ENCODE measurements at places on chromosomes 16 and 17. TPM values are rescaled to one million over a fixed set of nuclear protein-coding genes. Genes with fewer than 3 reads are reported as not detected.
A peak's percentile ranks its signal among the peaks of the same experiment; 100 is the strongest.

DNA sequence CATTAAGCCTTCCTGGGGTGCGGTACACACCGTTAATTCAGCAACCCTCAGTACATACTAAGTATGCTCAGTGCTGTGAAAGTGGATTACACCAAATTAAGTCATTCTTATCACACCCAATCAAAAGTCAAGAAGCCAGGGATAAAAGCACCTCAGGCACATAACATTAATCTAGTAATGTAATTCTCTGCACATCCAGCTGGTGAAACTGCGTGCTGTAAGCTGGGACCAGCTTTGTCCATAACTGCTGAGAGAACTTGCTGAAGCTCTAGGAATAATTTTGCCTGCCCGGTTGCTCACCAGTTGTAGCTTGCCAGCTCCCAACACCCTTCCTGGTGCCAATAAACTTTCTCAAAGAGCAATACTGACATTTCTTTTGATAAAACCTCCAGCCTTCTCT lies 44.9 kb downstream of the SLC47A1 start:
- H3K27ac ChIP-seq: no peak overlapping the region
- H3K27me3 ChIP-seq: peaks cover 4% of the 10 kb centered on the region
- no peak overlapping the region for H3K4me3 ChIP-seq

The ARHGDIG gene
- total RNA-seq: not detected

The SLC6A2 gene
- not detected for total RNA-seq

DNA sequence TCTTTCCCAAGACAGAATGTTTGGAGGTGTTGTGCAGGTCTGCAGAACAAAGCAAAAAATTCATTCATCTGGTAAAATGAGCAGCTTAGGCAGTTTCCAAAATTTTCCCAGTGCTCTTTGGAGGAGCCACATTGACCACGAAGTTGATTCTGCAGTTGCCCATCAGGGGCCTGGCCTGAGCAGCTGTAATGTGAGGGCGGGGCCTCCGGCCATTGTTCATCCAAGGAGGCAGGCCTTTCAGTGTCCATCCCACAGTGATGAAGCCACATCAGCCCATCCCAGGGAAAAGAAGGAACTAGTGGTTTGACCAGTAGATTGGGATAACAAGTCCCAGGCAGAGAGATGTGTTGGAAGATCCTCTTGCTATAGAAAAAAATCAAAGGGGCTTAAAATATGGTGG lies 10.1 kb downstream of the UBFD1 start:
- H3K27me3 ChIP-seq: no peaks in the 10 kb centered on the region
- DNase-seq: no peak
- H3K4me3 ChIP-seq: no peak overlapping the region
- H3K27ac ChIP-seq: no peak overlapping the region
- peaks cover 5% of the 10 kb centered on the region for H3K36me3 ChIP-seq

The CCL5 gene
- 60.2 TPM for total RNA-seq

The COASY gene
- 81.9 TPM for total RNA-seq

GRCh38 chr17:7656958-7657609 lies 6.4 kb downstream of the ATP1B2 start:
- no peaks in the 10 kb centered on the region for H3K36me3 ChIP-seq
- no peak overlapping the region for H3K4me3 ChIP-seq
- H3K27ac ChIP-seq: no peak overlapping the region
- H3K4me1 ChIP-seq: no peaks in the 10 kb centered on the region
- no peaks in the 10 kb centered on the region for H3K27me3 ChIP-seq

The OR4D2 gene
- total RNA-seq: not detected

- no peak overlapping the region for H3K27ac ChIP-seq
- DNase-seq: no peak
- no peaks in the 10 kb centered on the region for H3K27me3 ChIP-seq
- H3K4me3 ChIP-seq: no peak overlapping the region
- no peaks in the 10 kb centered on the region for H3K36me3 ChIP-seq
- H3K4me1 ChIP-seq: no peaks in the 10 kb centered on the region
These were observed 90.8 kb downstream of the SHISA6 start for GRCh38 chr17:11331547-11332513.

DNA sequence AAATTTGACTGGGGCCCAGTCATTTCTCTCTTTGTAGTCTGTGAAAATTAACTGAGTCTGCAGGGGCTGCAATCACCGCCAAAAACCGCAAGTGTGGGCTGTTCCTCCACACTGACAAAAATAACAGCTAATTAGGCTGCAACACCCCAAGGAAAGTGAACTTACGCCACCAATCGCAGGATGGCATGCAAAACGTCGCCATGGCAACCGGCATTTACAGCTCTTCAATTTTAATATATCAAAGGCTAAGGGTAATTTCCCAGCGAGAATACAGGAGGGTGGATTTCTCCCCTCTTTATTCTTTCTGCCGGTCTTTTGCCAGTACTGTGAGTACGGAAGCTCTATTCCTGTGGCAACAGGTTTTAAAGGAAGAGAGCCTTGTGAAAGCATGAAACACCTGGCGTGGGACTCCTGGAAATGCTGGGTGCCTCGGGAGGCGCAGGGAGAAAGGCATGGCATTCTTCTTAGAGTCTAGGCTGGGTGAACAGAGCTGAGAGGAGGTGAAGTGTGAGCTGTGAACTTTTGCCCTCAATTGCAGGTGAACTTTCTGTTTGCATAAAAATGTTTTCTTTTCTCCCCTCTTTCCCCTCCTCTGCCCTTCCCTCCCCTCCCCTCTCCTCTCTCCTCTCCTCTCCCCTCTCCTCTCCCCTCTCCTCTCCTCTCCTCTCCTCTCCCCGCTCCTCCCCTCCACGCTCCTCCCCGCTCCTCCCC lies 399.7 kb downstream of the XYLT1 start:
- H3K27me3 ChIP-seq: no peaks in the 10 kb centered on the region
- H3K4me3 ChIP-seq: peak overlapping the region; percentile 77
- H3K4me1 ChIP-seq: peaks cover 44% of the 10 kb centered on the region
- H3K36me3 ChIP-seq: no peaks in the 10 kb centered on the region

The ABCC1 gene
- 41.7 TPM for total RNA-seq

- H3K27me3 ChIP-seq: no peaks in the 10 kb centered on the region
- no peak overlapping the region for H3K27ac ChIP-seq
- no peak overlapping the region for H3K4me3 ChIP-seq
These were observed 79.8 kb downstream of the JPH3 start for GRCh38 chr16:87681981-87682570.

The FGF11 gene
- 3.0 TPM for total RNA-seq

DNA sequence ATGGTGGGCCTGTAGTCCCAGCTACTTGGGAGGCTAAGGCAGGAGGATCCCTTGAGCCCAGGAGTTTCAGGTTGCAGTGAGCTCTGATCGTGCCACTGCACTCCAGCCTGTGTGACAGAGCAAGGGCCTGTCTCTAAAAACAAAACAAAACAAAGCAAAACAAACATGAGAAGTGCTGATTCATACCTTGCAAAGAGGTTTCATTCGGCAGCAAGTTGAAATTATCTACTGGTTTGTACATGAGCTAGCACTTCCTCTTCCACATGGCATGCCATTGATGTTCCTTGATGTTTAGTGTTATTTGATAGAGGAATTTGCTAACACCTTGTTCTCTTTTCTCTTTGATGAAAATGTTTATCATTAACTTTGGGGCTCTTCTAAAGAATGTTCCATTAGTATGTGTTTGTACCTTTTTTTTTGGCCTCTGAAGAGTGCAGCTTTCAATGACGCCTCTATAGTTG lies 50.6 kb downstream of the SPECC1 start:
- no peaks in the 10 kb centered on the region for H3K36me3 ChIP-seq
- H3K27ac ChIP-seq: peak overlapping the region; percentile 68
- H3K4me1 ChIP-seq: peaks cover 28% of the 10 kb centered on the region

DNA sequence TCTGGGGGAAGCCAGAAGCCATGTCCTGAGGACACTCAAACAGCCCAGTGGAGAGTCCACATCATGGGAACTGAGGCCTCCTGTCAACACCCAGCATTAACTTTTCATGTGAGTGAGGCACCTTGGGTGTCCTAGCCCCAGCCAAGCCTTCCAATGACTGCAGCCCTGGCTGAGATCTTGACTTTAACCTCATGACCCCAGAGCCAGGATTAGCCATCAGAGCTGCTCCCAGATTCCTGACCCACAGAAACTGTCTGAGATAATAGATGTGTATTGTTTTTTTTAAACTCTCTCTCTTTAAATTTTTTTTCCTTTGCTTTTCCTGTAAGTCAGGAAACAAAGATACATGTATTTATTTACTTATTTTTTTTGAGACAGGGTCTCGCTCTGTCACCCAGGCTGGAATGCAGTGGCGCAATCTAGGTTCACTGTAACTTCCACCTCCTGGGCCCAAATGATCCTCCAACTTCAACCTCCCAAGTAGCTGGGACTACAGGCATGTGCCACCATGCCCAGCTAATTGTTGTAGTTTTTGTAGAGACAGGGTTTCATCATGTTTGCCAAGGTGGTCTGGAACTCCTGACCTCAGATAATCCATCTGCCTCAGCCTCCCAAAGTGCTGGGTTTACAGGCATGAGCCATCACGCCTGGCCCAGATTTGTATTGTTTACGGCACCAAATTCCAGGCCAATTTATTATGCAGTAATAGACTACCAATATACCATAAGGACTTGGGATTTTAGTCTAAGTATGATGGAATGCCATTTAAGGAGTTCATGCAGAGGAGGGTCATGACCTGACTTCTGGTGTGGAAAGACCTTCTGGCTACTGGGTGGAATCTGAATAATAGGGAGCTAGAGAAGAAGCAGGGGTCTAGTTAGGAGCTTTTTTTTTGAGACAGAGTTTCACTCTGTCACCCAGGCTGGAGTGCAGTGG lies 14.0 kb upstream of the TMEM94 start:
- H3K4me3 ChIP-seq: no peak overlapping the region
- no peak overlapping the region for H3K27ac ChIP-seq
- no peaks in the 10 kb centered on the region for H3K4me1 ChIP-seq
- no peaks in the 10 kb centered on the region for H3K27me3 ChIP-seq

GRCh38 chr17:28865946-28866752 lies 11.3 kb downstream of the ERAL1 start:
- H3K4me3 ChIP-seq: no peak overlapping the region
- peak overlapping the region; percentile 31 for H3K27ac ChIP-seq
- H3K36me3 ChIP-seq: no peaks in the 10 kb centered on the region
- peaks cover 13% of the 10 kb centered on the region for H3K4me1 ChIP-seq

DNA sequence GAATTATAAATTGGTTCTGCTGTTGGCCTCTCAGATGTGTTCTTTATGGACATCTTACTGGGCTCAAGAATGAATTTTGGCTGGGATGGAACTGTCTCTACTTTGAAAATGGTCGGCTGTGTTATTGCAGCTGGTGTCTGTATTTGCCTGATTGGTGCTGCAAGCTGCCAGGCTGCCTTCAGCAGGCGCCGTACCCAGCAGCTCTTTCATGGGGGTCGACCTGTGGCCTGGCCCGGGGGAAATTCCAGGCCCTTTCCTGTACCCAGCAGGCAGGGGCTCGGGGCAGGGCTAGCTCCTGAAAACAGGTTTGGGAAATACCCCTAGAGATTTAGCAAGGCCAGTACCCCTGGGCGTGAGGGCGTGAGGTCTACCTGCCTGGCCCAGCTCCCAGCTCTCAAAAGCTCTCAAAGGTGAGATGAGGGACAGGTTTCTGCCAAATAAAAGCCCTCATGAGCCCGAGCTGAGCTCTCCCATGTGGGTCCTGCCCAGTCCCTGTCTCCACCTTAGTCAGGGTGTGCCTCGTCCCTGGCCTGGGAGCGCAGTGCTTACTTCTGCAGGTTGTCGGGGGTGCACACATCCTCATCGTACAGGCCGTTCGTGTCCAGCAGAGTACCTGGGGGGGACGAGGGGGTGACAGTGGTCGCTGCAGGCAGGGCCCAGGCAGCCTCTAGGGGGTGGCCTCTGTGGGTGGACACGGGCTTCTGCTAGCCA lies 52.3 kb downstream of the PRMT7 start:
- no peak overlapping the region for H3K4me3 ChIP-seq
- H3K27ac ChIP-seq: no peak overlapping the region
- no peak for DNase-seq
- H3K27me3 ChIP-seq: no peaks in the 10 kb centered on the region
- peaks cover 15% of the 10 kb centered on the region for H3K4me1 ChIP-seq
- peaks cover under 1% of the 10 kb centered on the region for H3K36me3 ChIP-seq

DNA sequence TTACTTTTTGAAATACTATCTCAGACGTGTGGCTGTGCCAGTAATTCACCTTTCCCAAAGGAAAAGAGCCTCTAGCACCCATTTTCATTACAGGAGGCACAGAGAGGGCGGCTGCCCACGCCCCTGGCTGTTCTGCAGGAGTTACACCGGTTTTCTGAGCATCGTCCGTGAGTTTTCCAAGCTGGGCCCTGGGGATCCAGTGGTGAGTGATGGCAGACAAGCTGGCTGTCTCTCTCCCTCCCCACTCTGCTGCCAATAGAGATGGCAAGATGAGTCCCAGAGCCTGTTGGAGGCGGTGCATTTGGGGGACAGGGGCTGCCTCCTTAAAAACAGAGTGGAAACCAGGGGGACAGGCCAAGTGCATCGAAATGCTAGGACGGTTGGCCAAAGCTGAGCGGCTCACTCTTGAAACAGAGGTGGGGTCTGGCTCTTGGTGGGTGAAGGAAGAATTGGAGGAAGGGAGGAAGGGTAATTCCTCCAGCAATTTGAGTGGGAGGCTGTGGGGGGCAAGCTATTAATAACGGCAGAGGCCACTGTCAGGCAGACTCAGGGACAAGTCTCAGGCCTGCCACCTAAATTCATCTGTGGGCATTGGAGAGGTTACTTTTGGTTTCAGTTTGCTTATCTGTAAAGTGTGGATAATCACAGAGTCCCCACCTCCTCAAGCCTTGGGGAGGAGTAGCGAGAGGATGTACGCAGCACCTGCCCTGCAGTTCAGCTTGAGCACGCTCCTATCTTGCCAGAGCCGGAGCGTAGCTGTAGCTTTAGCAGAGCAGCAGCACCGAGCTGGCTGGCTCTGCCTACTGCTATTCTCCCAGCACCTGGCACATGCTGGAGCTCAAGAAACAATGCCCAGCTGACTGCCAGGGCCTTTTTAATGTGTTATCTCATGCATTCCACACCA lies 7.5 kb upstream of the NOS2 start:
- H3K27ac ChIP-seq: peak overlapping the region; percentile 94
- peaks cover 54% of the 10 kb centered on the region for H3K4me1 ChIP-seq
- no peaks in the 10 kb centered on the region for H3K36me3 ChIP-seq
- peak; percentile 83 for DNase-seq

DNA sequence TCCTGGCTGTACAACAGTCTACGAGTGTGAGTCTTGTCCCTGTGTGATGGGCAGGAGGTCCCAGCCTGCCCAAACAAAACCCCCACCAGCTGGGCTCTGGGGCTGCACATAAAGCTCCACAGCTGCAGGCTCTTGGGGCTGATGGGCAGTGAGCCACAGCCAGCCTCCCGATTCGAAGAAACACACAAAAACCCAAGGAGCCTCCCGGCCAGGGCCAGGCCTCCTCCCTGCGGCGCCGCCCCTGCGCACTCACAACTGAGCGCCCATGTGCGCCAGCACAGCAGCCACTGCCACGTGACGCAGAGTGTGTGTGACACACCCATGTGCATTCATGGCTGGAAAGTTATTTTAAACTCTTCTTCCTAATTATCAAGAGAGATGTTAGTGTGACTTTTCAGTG lies 30.6 kb upstream of the FAAP100 start:
- H3K4me1 ChIP-seq: no peaks in the 10 kb centered on the region
- peaks cover 19% of the 10 kb centered on the region for H3K36me3 ChIP-seq
- H3K27ac ChIP-seq: no peak overlapping the region
- no peaks in the 10 kb centered on the region for H3K27me3 ChIP-seq

The CDR2L gene
- 0.05 TPM for total RNA-seq

The OTOA gene
- 0.51 TPM for total RNA-seq

- H3K4me3 ChIP-seq: no peak overlapping the region
- no peak for DNase-seq
- no peaks in the 10 kb centered on the region for H3K27me3 ChIP-seq
- no peaks in the 10 kb centered on the region for H3K4me1 ChIP-seq
- H3K27ac ChIP-seq: no peak overlapping the region
These were observed 1393.3 kb downstream of the CDH8 start for GRCh38 chr16:60642956-60643355.

The PRR29 gene
- not detected for total RNA-seq

- H3K4me1 ChIP-seq: peaks cover 12% of the 10 kb centered on the region
- H3K27ac ChIP-seq: no peak overlapping the region
- H3K36me3 ChIP-seq: peaks cover 4% of the 10 kb centered on the region
These were observed 8.0 kb upstream of the PIK3R6 start for GRCh38 chr17:8875436-8875835.

All from GM12878 (cell line).